ENCODE measurements at places on chromosomes 3 and 15.

DNA sequence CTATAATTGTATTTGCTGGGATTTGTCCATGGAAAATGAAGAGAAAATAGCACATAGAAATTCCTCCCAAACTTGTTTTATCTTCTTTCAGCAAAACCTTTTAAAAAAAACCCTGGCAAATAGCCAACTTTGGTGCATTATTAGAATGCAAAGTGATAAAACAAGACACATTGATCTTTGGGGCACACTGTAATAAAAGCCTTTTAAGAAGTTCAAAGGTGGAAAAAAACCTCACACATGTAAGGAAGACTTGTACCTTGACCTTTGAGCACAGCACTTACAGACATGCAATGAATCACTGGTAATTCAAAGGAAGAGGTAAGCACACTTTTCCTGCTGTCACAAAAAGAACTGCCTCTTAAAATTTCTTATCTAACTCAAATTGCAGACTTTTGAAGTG is 8.0 kb upstream of the MORC1 start:
- DNase-seq, result no peak

- DNase-seq, result no peak
Measured at GRCh38 chr15:90205886-90206285, 4.8 kb downstream of the SEMA4B start.

DNA sequence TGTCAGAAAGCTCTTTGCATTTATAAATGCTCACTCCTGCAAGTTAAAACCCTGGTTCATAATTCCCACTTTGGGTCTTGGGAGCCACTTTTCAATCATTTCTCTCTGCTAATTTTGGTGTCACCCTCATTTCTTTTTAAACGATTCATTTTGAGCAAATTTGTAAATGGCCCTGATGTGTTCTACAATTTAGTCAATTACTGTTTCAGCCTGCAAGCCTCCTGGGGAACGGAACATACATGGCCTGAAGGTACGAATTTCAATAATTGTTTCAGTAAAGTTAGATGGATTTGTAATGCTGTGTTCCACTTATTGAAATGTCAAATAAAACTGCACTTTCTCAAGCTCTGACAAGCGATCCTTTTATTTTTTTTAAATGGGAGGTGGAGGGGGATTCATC is 43.2 kb downstream of the MAP2K5 start:
- DNase-seq, result no peak

- DNase-seq, result no peak
Measured at GRCh38 chr3:42032693-42033349, 58.3 kb upstream of the TRAK1 start.

DNA sequence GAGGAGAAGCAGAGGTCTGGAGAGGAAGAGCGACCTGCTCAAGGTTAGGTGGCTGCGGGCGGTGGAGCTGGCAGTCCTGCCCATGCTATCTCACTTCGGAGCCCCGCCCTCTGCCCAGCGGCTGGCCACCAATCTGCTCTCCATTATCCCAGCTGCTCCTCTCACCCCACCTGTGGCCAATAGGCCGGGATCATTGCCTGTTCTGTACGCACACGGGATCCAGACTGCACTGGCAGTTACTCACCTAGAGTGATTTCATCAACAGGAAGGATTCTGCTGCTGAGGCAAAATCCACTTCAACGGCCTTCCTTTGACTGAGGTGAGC is 100.6 kb downstream of the TLE3 start:
- DNase-seq, result no peak

DNA sequence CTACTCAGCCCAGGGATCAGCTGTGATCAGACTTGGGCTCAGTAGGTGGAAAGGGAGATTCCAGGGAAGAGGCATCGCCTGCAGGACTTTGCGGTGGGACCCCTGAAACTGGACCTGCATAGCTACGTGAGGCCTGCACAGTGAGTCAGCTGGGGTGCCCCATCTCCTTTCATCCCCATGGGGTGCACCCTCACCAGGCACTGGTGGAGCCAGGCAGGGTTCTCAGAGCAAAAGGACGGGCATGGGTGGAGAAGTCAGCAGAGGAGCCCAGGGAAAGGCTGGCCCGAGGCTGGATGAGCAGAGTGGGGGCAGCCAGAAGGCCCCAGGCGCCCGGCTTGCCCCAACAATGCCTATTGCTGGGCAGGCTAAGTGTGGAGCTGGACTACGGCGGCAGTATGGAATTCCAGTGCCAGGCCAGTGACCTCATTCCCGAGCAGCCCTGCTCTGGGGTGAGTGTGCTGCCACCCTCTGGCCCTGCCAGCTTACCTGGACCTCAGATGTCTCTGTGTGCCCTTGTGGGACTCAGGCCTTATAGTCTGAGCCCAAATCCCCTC is 19.7 kb downstream of the ACAA1 start:
- no peak for DNase-seq

DNA sequence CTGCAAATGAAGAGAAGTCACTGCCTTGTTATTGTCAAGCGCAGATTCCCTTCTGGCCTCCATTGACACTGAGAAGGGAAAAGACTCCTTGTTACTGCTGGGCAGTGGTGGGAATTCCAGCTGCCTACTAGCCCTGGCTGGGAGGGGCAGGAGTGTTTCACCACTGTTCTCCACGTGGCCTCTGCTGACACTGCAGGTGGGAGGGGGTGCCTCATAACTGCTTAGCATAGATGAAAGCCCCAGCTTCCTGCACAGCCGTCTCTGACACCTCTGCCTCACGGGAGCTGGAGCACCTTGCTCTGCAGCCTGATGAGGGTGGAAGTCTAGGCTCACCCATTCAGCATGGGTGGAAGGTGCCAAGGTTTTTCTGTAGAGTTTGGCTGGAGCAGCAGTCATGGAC is 52.1 kb downstream of the TM2D3 start:
- no peak for DNase-seq

DNA sequence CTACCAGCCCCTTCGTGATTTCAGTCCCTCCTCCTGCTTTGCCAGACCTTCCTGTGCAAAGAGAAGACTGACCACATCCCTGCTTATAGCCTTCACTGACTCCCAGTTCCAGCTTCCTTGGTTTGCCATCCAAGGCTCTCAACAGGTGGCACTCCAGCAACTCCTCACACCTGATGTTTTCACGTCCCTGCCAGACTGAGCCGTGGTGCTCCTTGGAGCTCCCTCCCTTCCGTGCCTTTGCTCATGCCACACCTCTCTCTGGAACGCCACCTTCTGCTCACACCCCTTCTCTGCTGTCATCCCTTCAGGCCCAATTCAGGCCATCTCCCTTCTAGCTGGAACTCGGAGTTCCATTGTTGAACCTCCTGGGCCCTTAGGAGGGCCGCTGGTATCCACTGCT is 12.0 kb downstream of the CHCHD6 start:
- DNase-seq, result no peak

DNA sequence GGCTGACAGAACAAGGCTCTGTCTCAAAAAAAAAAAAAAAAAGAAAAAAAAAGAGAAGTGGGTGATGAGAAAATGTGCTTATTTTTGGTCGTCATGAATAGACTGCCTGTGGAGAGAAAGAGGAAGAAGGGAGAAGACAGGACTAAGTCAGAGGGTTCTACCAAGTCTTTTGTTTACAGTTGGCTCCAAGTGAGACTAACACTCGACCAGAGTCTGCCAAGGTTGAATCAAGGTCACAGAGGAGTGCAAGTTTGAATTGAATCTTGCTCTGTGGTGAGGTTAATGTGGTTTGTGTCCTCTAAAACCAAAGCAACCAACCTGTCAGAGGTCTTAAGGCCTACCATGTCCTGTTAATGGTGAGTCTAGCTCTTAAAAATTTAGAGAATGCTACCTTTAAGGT is 334.1 kb upstream of the GRM7 start:
- no peak for DNase-seq

DNA sequence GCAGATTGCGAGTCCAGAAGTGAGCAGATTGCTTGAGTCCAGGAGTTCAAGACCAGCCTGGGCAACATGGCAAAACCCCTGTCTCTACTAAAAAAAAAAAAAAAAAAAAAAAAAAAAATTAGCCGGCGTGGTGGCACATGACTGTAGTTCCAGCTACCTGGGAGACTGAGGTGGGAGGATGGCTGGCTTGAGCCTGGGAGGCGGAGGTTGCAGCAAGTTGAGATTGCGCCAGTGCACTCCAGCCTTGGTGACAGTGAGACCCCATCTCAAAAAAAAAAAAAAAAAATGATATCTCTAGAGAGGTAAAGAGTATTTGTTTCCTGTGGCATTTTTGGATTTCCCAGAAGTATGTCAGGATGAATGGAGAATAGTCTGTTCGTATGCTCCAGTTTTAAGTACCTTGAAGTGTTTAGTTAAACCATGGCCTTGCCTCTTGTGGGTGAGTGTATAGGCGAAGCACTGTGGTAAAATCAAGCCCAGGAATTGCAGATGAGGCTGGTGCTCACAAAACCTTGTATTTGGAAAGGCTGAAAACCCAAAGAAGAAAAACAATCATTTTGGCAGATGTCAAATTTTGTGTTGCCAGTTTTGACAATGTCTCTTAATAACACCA is 5.9 kb downstream of the CACNA1D start:
- no peak for DNase-seq

DNA sequence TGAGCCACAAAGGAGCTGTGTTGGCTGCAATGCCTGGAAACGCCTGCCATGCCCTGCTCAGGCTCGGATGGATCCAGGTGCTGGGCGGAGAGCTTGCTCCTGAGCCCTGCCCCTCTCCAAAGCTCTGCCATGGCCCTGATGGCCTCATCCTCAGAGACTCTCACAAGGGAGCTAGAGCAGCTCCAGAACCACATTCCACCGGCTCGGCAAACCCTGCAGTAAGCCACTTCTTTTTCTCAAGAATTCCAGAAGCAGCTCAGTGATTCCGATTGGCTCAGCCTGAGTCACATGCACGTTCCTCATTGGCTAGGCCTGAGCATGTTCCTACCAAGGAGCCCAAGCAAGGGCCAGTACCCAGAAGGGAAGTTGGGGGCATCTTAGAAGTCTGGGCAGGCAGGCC is 24.8 kb downstream of the TPRA1 start:
- DNase-seq, result no peak

GRCh38 chr15:84681831-84682230 is 23.8 kb upstream of the NMB start:
- DNase-seq, result no peak

- no peak for DNase-seq
Measured at GRCh38 chr3:6928064-6928463, 67.1 kb downstream of the GRM7 start.

DNA sequence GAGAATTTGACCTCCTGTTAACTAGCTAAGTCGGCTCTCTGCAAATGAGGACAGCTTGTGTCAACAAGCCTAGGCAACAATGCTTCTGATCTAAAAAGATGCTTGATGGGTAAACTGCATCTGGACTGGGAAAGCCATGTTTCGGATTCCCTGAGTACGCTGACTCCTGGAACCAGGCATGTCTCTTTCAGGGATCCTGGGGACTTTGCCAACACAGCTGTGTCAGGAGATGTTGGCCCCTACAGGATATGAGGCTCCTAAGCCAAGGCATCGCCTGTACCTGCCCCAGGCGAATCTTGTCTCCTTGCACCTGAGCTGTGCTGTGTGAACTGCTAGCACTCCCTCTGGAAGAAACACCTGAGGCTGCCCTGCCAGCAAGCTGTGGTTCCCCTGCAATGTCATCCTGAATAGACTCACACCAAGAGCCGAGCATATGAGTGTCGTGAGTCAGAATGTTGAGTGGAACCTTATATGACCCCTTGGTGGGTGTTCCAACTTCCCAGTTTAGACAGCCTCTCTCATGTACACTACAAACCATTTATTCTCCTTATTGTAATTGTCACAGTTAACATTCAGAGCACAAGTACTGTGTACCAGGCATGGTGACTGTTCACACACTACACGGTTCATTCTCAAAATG is 17.0 kb downstream of the EOGT start:
- no peak for DNase-seq

DNA sequence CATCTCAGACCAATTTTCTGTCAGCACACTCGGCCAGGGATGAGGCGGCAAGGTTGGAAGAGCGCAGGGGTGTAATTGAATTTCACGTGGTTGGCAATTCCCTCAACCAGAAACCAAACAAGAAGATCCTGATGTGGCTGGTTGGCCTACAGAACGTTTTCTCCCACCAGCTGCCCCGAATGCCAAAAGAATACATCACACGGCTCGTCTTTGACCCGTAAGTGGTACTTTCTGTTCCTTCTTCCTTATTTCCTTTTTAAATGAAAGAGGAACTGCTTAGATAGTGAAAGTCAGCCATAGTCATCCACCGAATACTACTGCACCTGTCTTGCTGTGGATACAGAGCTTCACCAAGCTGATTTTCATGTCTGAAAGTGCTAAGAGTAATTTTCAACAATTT is 60.1 kb downstream of the SGO1 start:
- DNase-seq, result no peak

- DNase-seq, result no peak
Measured at GRCh38 chr15:68900027-68900426, 30.3 kb upstream of the SPESP1 start.

DNA sequence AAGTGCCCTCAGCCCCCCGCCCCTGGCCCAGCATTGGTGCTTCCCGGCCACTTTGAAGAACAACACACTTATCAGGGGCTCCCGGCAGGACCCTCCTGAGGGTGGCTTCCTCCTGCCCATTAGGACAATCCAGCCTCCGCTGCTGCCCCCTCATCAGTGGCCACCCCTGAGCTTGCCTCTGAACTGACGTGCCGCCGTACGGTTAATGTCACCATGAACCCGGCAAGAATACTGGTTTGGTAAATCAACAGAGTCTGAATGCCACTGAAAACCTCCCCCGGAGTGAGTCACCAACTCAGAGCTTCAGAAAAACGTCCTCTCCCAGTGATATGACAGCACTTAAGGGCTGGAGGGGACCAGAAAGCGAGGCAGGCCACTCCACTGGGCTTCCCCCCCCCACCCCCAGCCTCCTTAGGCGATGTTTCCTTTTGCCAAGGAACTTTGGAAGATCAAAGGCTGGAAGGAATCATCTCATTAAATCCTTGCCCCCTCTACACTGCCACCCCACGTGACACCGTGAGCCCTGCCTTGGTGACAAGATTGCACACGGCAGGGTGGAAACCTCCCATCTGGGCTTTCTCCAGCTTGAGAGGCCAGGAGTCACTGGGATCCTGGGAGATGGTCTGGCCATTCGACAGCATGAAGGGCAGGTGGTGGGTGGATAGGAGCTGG is 142.1 kb downstream of the NUP210 start:
- no peak for DNase-seq

DNA sequence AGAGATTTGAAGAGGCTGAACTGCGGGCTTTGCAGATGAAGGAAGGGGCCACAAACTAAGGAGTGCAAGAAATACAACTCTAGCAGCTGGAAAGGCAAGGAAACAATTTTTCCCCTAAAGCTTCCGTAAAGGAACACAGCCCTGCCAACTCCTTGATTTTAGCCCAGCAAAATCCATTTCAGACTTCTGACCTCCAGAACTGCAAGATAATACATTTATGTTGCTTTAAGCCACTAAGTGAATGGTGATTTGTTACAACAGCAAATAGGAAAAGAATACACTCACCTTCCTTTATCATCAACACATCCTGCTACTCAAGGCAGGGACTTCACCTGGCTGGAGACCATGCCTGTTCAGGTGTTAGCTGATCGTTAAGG is 119.3 kb upstream of the NR2E3 start:
- no peak for DNase-seq

- no peak for DNase-seq
Measured at GRCh38 chr15:67180514-67181191, 73.8 kb downstream of the AAGAB start.

Measured in activated CD8-positive, alpha-beta T cell treated with anti-CD3 and anti-CD28 coated beads, Interleukin-2, amount 10 ng/mL, durations not matched to agents 7 days and 5 days (primary cell).